ENCODE measurements at places on chromosomes 6 and 20.

GRCh38 chr6:6596529-6597328 lies 8.2 kb downstream of the LY86 start:
- DNase-seq = no peak

GRCh38 chr6:147108259-147108910 lies 95.8 kb upstream of the STXBP5 start:
- no peak for DNase-seq

- DNase-seq = peak; percentile 30
These were observed 96.0 kb upstream of the CNKSR3 start for GRCh38 chr6:154606457-154606856.

DNA sequence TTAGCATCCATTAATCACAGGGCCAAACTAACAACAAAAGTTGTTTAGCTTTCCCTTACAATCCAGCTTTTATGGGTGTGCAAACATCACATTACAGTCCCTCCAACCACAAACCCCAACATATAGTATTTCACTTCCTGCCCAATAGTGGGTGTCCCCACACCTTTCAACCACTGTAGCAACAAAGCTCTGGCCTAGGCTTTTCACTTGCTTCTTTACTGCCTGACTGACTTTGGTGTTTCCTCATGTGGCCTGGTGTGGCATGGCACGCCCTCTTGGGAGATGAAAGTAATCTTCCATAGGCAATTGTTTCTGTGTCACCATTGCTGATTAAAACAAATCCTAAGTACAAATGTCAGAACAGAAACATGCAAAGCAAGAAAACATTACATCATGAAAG lies 46.3 kb downstream of the MCM8 start:
- DNase-seq = peak; percentile 17

DNA sequence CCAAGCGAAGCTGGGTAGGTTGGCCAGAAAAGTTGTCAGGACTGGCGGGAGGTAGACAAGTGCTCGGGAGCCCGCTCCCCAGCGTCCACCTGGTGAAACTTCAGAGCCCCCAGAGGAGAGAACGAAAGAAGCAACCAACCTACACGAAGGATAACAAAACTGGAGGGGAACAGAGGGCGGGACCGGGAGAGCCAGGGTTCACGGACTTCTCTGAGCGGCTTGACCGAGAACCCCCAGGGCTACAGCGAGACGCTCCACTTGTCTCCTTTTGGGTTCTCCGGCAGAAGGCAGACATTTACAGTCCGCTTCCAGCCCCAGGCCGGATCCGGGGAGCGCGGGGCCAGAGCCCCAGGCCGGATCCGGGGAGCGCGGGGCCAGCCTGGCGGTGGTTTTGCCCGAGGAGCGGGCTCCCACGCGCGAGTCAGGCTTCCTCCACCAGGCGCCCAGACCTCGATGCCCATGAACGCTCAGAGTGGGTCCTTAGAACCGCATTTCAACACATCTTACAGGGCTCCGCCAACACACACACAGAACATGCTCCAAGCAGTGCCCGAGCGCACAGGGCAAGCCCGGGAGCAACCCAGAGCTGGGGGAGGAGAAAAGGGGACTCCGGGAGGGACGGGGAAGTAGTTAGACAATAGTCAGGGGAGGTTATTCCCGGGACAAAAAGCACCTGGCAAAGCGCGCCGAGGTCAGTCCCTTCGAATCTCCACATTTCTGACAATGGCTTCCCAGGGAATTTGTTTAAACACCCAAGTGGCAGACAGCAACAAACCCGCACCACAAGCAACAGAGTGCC lies 1.1 kb downstream of the PTPRK start:
- no peak for DNase-seq

GRCh38 chr20:57000441-57000968 lies 265.9 kb downstream of the BMP7 start:
- no peak for DNase-seq

DNA sequence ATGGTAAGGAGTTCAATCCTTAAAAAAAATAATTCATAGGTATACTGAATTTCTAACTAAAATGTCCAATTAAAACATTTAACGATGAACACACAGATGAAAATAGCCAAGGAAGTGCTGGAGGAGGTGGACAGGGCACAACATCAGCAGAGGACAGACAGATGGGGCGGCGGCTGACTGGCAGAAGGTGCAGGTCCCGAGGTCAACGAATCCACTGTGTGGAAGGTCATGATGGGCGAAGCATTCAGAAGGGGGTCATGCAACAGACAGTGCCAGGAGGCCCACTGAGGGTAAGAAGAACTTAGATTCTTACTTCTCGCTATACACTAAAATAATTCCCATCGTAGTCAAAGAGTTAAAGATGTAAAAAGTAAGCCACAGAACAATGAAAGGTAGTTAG lies 34.2 kb upstream of the FRMD1 start:
- DNase-seq = no peak

DNA sequence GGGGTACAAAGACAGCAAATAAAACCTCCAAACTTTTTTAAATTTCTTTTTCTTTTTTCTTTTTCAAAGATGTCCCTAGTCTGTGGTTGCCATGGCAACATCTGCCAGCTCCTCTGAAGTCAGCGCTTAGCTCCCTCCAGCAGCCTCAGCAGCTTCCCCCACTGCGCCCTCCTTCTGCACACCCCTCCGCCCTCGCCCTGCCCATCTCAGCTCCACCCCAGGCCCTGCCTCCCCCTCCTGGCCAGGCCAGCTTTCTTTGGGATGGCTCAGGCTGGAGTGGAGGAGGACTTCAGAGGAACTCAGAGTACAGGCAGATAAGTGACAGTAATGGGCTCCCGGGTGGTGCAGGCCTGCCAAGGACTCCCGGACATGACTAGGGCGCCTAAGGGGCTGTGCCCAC lies 104.6 kb downstream of the LRFN2 start:
- DNase-seq = no peak

GRCh38 chr6:6331946-6332601 lies 11.6 kb upstream of the F13A1 start:
- DNase-seq = no peak

DNA sequence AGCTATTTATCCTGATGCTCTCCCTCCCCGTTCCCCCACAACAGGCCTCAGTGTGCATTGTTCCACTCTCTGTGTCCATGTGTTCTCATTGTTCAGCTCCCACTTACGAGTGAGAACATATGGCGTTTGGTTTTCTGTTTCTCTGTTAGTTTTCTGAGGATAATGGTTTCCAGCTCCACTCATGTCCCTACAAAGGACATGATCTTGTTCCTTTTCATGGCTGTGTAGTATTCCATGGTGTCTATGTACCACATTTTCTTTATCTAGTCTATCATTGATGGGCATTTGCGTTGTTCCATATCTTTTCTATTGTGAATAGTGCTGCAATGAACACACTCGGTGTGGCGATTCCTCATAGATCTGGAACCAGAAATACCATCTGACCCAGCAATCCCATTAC lies 225.9 kb upstream of the CDH4 start:
- DNase-seq = no peak

GRCh38 chr6:71737953-71738352 lies 148.4 kb upstream of the RIMS1 start:
- no peak for DNase-seq

GRCh38 chr6:116975600-116975999 lies 98.6 kb downstream of the RFX6 start:
- no peak for DNase-seq

GRCh38 chr20:35316086-35316485 lies 23.9 kb upstream of the FAM83C start:
- DNase-seq = no peak

DNA sequence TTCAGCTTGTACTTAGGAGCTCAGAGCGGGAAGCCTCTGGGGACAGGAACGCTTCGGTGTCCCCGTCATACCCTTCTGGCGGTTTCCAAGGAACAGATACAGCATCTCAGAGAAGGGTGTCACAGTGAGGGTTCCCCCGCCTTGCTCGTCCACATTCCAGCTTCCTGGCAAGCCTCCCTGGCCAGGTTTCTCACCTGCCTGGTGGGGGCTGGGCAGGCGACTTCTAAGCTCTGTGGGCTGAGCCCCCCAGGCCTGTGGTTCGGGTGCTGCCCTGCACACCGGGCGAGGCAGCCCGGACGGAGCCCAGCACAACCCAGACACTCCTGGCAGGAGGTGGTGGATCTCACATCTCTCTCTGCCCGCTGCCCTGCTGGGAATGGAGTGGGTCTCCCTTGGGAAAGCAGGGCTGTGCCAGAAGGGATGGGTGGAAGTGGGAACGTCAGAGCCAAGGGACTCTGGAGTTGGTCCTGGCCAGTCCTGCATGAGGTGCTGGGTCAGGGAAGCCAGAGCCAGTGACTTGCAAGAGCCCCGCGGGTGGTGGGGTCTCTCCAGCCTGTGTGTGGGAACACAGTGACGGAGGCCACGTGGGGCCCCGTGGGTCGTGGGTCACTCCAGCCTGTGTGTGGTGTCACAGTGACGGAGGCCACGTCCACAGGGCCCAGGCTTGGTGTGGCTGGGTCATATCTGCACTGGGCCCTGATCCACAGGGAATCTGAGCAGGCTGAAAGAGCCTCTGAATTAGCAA lies 47.7 kb upstream of the SMOC2 start:
- DNase-seq = no peak

- no peak for DNase-seq
These were observed 26.2 kb upstream of the HDAC2 start for GRCh38 chr6:113997116-113997515.

GRCh38 chr20:13288357-13288756 lies 67.3 kb downstream of the ISM1 start:
- DNase-seq = no peak

DNA sequence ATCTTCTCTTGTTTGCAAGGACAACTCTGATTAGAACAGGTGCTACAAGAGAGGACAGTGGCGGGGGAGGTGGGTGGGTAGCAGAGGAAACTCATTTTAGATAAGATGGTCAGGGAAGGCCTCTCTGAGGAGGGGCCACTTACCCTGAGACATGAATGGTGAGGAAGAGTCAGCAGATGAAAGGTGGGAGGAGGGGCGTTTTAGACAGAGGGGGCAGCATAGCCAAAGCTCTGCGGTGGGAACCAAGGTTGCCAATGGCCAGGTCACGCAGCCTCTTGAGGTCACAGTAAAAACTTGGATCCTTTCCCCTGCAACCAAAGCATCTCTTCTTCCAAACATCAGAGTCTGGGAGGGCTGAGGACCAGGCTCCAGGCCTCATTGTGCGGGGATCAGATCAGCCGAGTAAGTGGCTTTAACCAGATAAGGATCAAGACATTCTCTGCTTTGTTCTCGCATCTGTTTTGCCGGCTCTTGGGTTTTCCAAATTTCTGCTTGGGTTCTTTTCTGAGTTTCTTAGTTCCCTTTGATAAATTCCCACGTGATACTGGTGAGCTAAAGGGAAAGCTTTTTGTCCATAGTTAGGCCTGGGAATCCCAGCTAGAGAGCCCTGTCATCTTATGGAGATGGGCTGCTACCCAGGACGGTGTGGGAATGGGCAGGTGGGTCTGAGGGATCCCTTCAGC lies 5.5 kb upstream of the CD40 start:
- no peak for DNase-seq

- no peak for DNase-seq
These were observed 8.0 kb downstream of the INSM1 start for GRCh38 chr20:20375862-20376261.

DNA sequence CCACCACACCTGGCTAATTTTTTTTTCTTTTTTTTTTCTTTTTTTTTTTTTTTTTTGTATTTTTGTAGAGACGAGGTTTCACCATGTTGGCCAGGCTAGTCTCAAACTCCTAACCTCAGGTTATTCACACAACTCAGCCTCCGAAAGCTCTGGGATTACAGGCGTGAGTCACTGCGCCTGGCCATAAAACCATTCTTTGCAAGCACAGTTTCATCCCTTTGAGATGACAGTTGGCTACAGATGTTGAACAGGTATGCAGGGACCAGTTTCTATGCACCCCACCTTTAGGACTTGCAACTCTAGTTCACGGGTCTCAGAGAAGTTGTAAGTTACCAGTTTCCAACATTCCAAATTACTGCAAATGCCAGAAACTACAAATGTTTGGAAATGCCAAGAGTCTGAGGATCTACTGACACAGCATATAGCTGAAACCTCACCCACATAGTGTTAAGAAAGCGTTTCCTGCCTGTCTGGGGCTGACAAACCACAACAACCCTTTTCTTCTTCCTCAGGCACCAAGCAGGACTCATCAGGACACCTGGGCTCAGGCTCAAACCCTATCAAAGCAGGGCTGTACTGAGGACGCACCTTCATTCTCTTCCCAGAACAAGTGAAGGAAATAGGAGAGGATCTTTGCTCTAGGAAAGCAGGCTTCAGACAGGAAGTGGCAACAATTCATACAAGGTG lies 22.9 kb downstream of the ARHGAP18 start:
- DNase-seq = peak; percentile 24

DNA sequence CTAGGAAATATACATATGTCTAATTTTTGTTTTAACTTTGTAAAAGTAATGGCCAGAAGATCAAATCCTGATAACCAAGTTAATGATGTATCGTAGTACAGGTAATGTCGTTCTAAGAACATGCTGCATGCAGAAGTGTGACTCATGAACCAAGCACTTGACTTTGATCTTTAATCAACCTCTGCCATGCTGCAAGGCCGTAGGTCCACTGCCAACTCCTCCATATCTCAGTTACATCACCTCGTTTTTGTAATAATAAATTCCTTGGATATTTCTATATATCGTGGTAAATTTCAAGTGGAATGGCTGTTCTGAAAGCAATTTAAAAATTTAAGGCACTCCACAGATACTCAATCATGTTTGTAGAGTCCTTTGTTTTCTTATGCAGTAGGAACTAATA lies 771.7 kb downstream of the EPHA7 start:
- DNase-seq = no peak

DNA sequence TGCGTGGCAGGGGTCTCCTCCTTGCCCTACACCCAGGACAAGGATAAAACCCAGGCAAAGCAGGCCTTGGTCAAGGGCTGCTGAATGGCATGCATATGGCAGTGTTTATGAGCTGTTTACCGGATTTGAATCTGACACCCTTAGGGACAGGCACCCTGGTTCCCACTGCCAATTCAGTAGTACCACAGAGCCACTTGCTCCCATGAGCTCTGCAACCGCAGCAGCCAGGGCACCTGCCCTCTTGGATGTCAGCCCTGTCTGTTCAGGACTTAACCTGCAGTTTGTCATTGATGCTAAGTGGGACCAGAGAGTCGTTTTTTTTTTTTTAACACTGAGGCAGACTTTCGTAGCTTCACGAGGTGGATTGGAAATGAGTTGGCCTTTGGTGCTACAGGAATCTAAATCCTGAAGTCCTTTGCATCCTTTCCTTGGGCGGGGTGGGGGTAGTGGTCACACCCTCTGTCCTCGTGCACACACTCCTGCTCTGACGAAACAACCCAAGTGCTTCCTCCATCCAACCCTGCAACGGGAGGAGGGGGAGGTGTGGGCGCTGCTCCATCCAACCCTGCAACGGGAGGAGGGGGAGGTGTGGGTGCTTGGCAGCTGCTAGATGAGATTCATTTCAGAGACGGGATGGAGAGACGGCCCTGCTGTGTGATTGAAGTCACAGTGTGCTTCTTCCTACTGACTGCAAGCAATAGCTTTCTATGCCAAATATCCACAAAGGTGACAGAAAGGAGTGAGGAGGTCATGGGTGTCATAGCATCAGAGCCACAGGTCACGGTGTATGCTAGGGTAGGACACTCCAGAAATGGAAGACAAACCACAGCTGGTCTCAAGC lies 166.5 kb downstream of the SMOC2 start:
- no peak for DNase-seq

GRCh38 chr6:36131511-36132245 lies 1.4 kb downstream of the MAPK13 start:
- DNase-seq = peak; percentile 37

- no peak for DNase-seq
These were observed 245.2 kb downstream of the ADGRB3 start for GRCh38 chr6:68880050-68880813.

GRCh38 chr6:89138173-89138572 lies 7.7 kb upstream of the PM20D2 start:
- no peak for DNase-seq
